Activated T-cell treated with anti-CD3 and anti-CD28 coated beads, Interleukin-2, amount 50 U/mL, for 48 hours (primary cell): ENCODE measurements at places on chromosomes 6 and 20.

DNA sequence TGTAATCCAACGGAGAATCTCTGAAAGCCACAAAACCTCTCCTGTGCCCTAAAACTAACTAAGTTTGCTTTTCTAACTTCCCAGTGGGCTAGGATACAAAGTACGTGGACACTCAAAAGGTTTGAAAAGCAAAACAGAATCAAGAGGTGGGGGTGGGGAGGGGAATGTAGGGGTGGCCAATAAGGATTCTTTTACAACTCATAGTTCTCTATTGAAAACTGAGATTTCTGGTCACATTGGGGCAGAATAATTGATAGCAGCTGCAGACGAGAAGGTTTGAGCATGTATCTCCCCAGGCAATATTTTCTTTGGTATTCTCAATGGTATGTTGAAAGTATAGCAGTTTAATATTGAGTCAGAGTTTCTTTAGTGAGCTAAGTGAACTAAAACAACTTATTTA is 376.7 kb upstream of the CITED2 start:
- DNase-seq: no peak

DNA sequence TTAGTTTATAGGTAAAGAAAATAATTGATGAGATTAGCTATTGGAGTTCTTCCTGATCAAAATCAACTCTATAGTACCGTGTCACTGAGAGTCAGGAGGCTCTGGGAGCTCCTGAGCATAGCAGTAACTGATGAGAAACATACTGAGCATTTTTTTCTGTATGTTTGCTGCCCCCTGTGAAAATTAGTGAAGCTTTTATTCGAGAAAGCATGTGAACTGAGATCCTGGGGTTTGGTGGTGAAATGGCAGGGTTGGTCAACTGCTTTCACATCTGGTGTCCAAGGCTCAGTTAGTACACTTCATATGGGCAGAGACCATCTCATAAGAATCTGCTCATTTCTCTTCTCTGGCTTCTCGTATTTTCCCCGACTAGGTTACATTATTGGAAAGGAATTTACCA is 4.1 kb upstream of the ABT1 start:
- DNase-seq: no peak

GRCh38 chr6:105536961-105537360 is 134.1 kb upstream of the PREP start:
- DNase-seq: no peak

GRCh38 chr6:10138917-10139316 is 276.0 kb downstream of the TFAP2A start:
- no peak for DNase-seq

GRCh38 chr6:139392794-139393193 is 18.3 kb upstream of the CITED2 start:
- DNase-seq: no peak

GRCh38 chr6:133166766-133167165 is 74.4 kb upstream of the EYA4 start:
- DNase-seq: no peak

DNA sequence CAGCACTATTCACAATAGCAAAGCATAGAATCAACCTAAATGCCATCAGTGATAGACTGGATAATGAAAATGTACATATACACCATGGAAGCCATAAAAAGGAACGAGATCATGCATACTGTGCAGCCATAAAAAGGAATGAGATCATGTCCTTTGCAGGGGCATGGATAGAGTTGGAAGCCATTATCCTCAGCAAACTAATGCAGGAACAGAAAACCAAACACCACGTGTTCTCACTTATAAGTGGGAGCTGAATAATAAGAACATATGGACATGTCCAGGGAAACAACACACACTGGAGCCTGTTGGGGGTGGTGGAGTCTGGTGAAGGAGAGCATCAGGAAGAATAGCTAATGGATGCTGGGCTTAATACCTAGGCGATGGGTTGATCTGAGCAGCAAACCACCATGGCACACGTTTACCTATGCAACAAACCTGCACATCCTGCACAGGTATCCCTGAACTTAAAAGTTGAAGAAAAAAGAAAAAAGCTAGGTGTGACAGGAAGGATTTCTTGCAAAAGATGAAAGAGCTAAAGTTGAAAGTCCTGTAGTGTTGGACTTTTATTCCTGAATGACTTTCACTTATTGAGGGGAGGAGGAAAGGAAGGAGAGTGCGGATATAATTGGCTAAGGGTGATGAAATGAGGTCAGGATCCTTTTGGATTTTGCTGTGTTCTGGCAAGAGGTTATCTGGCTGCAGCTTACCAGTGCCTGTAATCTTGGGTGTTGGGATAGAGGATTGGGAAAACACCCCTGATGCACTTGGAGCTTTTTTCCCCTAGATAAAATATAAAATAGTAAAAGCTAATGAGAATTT is 8.5 kb downstream of the TRMT11 start:
- no peak for DNase-seq

- DNase-seq: no peak
Observed at GRCh38 chr20:54525916-54526590, 50.7 kb downstream of the DOK5 start.

GRCh38 chr6:46380152-46380807 is 111.0 kb downstream of the RCAN2 start:
- DNase-seq: no peak

- no peak for DNase-seq
Observed at GRCh38 chr6:112413780-112414179, 66.7 kb downstream of the RFPL4B start.

DNA sequence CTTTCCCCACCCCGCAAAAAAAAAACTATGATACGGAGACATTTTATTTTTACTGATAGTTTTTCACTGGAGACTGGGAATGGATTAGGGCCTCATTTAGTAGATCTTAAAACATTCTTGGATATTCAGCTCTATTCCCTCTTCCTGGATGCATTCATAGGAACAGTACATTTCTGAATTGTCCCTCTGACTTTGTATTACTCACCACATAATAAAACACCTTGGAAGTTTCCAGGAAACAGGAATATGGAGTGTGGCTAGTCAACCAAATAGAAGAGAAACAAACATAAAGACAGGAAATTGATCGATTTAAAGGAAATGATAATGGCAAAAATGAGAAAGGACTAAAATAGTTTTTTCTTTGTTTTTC is 147.7 kb downstream of the GPX5 start:
- DNase-seq: no peak

GRCh38 chr6:36682328-36683144 is 4.0 kb downstream of the CDKN1A start:
- DNase-seq: peak; percentile 63

- DNase-seq: no peak
Observed at GRCh38 chr6:5529015-5529414, 267.7 kb downstream of the FARS2 start.

- DNase-seq: no peak
Observed at GRCh38 chr6:50819904-50820868, 1.5 kb downstream of the TFAP2B start.

DNA sequence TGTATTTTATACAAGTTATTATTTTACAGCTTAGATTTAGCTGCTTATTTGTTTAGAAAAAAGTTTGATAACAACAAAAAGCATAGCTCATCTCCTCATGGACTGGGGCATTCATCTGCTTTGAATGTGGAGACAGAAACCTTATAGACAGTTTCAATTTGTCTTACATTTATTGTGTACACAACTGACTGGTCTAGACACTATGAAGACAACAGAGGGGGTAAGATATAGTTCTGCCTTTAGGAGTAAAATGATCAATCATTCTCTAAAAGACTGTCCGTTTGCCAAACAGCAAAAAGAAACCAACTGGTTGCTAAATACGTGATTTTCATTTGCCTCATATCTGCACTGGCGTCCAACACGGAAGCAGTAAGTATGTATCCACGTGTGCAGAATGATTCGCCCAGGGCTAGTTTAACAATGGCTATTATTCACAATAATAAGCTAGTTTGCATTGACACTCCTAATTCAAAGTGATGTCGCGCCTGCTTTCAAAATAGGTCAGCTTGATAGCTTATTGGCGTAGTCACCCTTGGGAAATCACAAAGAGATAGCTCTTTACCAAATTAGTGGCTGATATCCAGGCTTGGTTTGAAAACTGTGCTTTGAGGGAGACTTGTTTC is 153.6 kb downstream of the BMP2 start:
- DNase-seq: no peak

- DNase-seq: no peak
Observed at GRCh38 chr20:42260184-42260583, 642.0 kb upstream of the CHD6 start.

GRCh38 chr20:46550461-46550860 is at the start of gene OCSTAMP:
TSS of gene OCSTAMP (minus strand) at chr20:46550654. CDS start at chr20:46550560, 94 bp downstream.
- no peak for DNase-seq

- DNase-seq: no peak
Observed at GRCh38 chr20:38272398-38272797, 11.9 kb upstream of the KIAA1755 start.

- DNase-seq: no peak
Observed at GRCh38 chr6:34011264-34011663, 134.6 kb downstream of the GRM4 start.

DNA sequence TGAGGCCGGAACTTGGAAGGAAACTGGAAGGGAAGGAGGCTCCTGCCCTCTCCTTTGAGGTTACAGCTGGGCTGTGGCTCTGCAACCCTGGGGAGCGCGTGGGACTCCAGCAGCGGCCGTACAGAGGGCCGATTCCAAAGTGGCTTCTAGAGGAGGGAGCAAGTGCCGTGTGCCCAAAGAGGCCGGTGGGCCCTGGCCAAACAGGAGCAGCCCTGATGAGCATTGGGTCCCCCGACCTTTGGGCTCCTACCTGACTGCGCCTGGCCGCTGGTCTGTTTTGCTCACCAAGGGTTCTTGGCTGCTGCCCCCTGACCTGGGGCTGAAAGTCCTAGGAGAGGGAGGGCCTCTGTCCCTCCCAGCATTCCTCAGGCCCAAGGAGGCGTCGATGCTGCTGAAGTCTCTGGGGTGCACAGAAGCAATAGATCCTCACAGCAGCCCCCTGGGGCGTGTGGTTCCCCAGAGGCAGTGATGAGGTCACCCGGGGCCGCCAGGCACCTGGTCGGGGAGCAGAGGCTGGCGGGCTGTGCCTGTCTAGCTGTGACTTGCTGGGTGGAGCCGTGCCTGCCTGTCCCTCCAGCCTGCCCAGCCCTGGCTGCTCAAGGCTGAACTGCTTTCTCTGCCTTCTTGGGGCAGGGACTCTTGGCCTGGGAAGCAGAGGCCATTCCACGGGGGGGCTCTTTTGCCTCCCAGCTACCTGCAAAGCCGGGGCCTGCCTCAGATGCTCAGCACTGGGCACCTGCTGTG is 9.8 kb downstream of the RBM38 start:
- no peak for DNase-seq

DNA sequence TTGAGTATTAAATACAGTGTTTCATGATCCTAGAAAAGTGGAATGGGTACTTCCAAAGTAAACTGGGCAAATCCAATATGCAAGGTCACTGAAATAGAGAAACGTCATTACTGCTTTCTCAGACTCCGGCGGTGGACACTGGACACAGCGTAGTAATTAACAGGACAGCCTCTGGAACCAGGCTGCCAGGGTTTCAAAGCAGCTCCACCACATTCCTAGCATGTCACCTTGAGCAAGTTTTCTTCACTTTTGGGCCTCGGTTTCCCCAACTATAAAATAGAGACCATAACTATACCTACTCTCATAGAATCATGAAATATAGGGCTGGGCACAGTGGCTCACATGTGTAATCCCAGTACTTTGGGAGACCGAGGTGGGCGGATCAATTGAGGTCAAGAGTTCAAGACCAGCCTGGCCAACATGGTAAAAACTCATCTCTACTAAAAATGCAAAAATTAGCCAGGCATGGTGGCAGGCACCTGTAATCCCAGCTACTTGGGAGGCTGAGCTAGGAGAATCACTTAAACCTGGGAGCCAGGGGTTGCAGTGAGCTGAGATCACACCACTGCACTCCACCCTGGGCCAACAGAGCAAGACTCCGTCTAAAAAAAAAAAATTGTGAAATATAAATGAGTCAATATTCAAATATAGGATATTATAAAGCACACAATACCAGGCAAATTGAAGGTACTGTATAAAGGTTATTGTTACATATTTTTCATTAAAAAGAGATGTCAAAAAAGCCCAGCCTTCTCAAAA is 24.9 kb downstream of the ARHGAP18 start:
- DNase-seq: no peak

- no peak for DNase-seq
Observed at GRCh38 chr6:44850312-44850711, 462.8 kb downstream of the CDC5L start.

- no peak for DNase-seq
Observed at GRCh38 chr6:169668203-169668847, 33.5 kb downstream of the WDR27 start.
